ENCODE measurements at places on chromosomes 6 and 20. TPM values are rescaled to one million over a fixed set of nuclear protein-coding genes. Genes with fewer than 3 reads are reported as not detected.

GRCh38 chr6:41531591-41532582 lies 14.3 kb upstream of the FOXP4 start:
- DNase-seq = no peak

DNA sequence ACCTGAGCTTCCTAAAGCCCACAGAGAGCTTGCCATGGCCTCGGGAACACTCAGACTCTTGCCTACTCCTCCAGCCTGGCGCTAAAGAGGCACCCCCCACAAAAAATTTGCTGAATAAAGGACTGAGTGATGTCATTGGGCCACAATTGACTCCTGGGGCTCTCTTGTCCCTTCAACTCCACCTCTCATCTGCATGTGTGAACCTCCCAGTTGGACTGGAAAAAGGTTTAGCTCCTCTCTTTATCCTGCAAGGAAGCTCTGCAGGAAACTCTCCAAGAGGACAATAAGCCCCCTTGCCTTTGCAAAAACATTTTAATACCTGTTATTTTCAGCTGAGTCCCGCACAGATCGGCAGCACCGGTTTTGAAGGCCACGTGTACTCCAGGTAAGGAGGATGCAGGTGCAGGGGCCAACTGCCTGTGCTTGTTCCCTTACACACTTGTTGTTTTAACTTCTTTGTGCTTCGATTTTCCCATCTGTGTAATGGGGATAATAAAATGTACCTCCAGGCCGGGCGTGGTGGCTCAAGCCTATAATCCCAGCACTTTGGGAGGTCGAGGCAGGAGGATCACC lies 107.3 kb downstream of the TFAP2C start:
- DNase-seq = no peak

DNA sequence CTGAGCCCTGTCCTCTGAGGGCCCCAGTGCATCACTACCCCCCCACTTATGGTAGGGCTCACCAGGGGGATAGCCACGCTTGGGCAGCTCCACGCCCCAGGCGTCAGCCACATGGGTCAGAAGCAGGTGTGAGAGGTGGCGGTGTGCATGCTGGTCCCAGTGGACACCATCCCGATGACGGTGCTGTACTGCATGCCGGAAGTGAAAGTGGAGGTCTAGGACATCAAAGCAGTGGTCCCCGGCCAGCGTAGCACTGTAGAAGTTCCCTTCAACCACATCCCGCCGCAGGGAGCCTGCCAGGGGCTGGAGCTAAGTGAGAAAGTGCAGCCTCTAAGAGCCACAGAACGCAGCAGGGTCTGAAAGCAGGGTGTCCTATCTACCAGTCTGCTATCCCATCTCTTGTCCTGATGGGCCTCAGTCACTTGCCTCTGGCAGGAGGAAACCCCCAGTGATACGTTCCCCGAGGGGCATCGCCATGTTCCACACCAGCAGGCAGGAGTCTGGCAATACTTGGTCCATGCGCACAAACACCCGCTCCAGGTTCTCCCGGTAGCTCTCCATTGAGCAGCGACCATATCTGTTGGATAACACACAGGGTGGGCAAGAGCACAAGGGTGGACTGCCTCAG lies 2.2 kb downstream of the PCED1A start:
- DNase-seq = no peak

DNA sequence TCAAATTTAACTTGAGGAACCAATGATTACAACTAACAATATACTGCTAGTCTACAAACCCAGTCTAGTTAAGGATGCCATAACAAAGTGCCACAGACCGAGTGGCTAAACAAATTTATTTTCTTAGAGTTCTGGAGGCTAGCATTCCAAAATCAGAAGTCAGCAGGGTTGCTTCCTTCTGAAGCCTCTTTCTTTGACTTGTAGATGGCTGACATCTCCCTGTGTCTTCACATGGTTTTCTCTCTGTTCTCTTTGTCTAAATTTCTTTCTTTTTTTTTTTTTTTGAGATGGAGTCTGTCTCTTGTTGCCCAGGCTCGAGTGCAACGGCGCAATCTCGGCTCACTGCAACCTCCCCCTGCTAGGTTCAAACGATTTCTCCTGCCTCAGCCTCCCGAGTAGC lies 56.1 kb downstream of the NCOA3 start:
- no peak for DNase-seq

DNA sequence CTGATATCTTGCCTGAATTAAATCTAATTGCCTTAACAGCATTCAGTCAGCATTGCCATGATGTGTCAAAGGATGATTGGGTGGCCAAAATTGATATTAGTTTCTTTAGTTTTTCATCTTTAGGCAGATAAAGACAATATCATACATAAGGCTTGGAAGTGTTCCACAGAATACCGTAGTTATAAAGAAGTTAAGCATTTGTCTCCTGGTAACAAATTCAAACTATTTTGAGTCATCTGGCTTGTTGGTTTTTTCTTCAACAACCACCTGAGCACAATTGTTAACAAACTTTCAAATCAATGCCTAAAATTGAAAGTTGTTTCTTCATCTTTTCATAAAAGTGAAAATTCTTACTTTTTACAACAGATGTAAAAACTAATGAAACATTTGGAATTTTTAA lies 47.5 kb upstream of the ADGRF5 start:
- no peak for DNase-seq

The LPIN3 gene
- total RNA-seq = 32.6 TPM

The SRSF6 gene
- 312 TPM for total RNA-seq

The GPR6 gene
- not detected for total RNA-seq
